ENCODE measurements at places on chromosomes 2 and 18.

GRCh38 chr2:60499651-60500265, 53.7 kb downstream of the BCL11A start:
- DNase-seq = no peak

DNA sequence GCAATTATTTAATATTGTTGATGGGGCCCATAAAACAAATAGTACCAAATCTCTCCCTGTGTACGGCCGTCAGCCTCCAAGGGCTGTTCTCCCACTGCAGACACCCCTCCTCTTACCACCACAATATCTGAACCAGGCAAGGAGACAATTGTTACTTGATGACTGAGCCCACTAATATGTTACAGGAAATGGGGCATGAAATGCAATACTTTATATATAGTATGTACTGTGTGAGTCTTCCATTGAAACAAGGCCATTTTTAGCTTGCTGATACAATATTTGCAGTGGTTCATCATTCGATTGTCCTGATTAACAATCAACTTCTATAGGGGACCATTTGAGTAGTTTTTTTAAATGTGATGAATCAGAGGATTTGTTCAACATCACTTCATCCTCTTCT, 307.3 kb downstream of the GBX2 start:
- DNase-seq = no peak

DNA sequence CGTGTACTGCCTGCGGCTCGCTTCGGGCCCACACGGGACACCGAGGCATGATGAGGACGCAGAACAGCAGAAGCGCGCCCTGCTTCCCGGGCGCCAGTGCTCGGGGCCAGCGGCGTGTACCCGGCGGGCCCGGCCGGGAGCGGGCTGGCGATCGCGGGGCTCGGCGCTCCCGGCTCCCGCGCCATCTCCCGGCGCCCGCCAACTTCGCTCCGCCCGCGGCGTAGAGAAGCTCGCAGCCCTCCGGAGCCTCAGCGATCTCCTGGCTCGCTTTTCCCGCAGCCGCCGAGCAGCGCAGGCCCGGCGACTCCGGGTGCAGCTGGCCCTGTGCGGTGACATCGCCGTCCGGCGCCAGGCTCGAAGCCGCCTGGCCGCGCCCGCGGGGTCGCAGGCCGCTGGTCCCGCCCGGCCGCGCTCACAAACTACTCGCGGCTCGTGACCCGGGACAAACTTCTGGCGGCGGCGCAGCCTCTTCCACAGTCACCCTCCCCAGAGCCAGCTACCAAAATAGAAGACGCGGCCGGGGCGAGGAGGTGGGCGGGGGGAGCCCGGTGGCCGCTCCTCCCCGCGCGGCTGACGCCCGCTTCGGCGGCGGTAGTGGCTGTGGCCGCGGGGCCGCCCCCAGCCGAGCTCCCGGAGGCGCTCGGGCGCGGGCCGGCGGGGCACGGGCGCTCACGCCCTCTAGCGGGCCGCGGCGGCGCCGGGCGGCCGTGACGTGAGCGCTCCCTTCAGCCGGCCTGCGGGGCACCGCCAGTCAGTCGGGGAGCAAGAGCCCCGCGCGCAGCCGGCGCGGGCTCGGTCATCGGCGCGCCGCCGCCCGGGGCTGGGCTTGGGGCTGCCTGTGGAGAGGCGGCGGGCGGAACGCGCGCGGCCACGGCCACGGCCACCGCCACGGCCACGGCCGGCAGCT, at the start of gene PTPRM:
Gene PTPRM, plus strand, starts transcription at position 750 of the 907 bp plus-strand sequence. CDS start 503 bp downstream, outside the sequence.
- DNase-seq = no peak

GRCh38 chr2:178233428-178233827, 39.1 kb downstream of the OSBPL6 start:
- no peak for DNase-seq

- no peak for DNase-seq
Observed at GRCh38 chr2:238438856-238439849, 12.4 kb downstream of the ASB1 start.

DNA sequence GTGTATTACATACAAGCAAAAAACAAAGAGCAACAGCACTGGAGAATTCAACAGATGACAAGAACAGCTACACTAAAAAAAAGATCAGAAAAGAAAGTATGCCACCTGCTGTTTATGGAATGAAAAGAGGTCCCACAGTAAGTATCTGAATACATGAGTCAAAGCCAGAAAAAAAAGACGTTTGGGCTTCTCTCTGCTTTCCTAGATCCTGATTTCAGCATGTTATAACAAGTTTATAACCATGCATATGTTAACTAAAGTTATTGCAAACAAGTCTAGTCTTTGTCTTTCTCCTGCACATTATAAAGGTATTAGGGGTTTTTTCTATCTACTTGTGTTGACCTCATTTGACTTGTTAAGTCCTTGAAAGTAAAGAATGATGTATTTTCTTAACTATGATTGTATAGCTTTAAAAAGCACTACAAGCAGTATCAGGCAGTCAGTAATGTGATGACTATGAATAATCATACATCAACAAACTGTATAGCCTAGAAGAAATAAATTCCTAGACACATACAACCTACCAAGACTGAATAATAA, 108.5 kb upstream of the COL5A2 start:
- peak; percentile 53 for DNase-seq

GRCh38 chr2:217858519-217859491, 144.0 kb downstream of the TNS1 start:
- no peak for DNase-seq

- DNase-seq = no peak
Observed at GRCh38 chr2:2664989-2665833, 334.1 kb upstream of the MYT1L start.

GRCh38 chr2:143675021-143675420, 545.8 kb downstream of the ARHGAP15 start:
- DNase-seq = no peak

DNA sequence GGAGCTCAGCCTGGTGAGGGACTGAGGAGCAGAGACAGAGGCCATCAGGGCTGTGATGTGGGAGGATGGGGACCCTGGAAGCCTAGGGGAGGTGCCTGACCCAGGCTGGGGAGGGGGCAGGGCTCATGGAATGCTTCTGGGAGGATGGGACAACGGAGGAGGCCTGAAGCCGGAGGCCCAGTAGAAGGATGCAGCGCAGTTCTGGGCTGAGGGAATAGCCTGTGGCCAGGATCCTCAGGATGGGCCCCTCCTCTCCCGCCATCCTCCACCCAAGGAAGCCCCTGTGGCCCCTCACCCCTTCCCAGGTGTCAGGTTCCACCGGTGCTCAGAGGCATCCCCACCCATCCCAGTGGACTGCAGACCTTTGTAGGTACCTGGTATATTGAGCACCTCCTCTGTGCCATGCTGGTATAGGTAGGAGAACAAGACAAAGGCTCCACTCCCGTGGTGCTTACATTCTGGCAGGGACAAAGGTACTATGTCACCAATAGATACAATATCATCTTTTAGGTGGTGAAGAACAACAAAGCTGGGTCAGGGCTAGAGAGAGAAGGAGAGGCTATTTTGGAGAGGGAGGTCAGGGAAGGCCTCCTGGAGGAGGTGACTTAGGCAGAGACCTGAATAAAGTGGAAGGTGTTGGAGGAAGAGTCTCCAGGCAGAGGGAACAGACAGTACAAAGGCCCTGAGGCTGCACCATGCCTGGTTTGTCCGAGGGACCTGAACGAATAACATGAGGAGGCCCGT, 2.7 kb downstream of the ZAP70 start:
- DNase-seq = no peak

DNA sequence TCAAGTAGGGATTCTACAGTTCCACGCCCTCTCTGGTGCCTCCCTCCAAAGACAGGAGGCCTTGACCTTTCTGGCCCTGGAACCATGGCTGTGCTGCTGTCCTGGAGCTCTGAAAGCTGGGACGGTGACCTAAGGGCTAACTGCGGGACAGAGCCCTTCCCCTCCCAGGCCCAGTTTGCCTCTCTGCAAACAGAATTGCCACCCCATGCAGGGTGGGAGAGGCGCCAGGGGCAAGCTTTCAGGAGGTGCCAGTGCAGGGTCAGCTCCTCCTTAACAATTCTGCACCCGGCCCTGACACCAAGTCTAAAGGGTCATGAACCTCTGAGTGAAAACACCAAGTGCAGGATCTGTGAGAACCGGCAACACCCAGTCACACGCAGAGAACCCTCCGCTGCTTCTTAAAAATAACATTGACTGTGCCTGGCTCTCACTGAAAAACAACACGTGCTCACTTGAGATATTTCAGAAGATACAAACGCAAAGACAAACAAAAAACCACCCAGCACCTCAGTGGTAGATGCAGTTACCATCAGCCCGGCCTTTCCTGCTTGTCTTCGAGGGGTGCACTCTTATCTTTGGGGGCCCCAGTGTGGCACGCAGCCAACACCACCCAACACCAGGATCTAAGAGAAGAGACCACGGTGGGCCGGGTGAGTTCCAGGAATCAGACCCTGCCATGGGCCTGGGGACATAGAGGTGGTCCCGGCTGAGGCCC, 1.1 kb upstream of the SNED1 start:
- DNase-seq = no peak

DNA sequence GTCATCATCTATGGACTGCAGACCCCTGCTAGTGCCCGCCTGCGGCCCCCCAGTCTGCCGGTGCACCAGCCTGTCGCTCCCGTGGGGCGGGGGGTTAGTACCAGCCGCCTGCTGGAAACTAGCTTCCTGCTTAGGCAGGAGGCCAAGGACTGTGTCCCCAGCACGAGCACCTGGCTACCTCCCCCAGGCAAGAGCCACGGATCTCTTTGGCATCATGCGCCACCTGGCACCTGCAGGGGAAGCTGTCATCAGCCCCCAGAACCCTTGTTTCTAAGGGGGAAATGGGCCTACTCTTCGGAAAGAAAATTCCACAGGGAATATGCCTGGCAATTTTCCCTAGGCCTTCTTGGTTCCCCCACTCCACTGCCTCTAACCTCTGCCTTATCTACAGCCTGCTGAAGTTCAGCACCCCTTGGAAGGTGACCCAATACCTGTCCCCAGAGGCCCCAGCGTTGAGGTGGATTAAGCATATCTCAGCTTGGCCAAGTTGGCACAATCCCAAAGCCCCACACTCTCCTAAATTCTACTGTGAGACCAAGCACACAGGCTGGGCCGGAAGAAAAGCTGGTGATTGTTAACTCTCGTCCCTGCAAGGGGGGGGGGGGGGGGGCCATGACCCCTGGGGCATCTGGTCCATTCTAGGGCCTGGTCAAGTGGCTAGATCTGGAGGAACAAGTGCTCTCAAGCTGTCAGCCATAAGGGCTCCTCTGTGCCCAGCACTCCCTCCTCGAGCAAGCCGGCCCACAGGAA, 62.0 kb upstream of the POMC start:
- DNase-seq = no peak

DNA sequence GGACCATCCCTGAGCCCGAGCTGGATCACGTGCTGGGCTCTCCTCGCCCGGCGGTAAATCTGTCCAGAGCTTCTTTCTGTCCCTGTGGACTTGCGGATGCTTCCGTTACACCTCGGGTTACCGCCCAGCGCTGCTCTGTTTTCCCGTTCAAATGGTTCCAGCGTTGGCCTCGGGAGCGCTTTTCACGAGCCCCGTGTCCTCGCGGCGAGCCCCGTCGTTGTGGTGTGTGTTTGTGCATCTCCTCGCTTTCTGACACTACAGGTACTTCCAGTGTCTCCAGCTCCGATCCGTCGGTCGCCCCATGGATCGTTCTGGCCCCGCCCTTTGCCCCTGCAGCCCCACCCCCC, 77.4 kb downstream of the RTP5 start:
- DNase-seq = no peak

- no peak for DNase-seq
Observed at GRCh38 chr2:168552450-168552856, 96.4 kb downstream of the CERS6 start.

DNA sequence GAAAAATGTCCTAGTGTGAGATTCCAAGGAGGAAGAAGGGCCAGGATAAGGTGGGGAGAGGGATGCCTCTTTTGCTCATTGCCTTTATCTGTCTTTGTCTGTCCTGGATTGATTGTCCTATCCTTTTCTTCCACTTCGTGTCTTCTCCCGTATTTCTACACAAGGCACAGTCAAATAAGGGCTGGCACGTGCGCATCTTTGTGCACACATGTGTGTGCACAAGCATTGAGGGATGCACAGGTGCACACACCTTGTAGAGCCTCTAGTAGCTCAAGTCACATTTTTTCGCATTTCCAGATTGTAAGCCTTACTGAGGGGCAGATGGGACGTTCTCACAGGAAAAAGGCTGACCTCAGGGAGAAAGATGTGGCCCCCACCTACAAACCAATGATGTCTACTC, 170.2 kb upstream of the TNP1 start:
- DNase-seq = no peak

GRCh38 chr2:224038049-224038829, 847 bp downstream of the SERPINE2 start:
- no peak for DNase-seq

DNA sequence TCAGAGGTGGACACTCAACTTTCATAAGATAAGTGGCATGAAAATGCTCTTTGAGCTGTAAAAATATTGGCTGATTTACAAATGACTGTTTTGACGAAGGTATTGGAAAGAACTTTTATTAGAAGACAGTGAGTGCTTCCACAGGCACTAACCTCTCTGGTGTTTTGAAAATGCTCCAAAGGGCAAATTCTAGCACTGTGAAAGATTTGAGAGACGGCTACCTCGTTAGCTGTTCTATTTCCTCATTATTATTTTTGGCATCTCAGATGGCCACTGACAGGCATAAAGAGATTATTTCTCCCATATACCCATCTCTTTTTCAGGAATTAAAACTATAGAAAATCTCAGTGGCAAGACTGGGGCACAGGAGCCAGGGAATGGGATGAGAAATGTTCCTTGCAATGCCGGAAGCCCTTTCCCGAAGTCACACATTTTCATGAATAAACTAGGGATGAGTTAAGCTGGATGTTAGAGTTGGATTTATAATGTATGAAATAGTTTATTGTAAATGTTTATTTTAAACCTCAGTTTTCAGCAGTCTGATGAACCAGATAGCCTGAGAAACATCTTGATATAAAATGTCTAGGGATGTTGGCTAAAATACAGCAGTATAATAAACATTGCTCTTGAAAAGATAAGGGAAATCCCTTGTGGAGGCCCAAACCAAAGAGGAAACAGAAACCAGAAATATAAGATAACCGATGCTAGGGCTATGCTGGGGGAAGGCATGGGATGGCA, 175.7 kb downstream of the ASB1 start:
- DNase-seq = no peak

DNA sequence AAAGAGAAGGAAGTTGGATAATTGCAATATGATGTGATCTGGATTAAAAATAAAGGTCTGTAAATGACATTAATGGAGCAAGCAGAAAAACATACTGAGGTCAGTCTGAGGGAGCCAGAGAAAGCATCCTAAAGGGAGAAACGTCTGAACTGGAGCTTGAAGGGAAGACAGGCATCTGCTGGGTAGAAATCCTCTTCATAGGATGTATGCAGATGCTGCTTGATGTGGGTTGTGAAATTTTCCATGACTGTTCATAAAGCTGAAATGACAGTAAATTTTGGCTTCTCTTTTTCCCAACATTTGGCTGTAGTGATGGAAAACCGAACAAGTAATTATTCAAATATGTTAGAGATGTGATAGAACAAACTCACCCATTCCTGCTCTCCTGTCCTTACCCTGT, 287.6 kb downstream of the CAMKMT start:
- no peak for DNase-seq

DNA sequence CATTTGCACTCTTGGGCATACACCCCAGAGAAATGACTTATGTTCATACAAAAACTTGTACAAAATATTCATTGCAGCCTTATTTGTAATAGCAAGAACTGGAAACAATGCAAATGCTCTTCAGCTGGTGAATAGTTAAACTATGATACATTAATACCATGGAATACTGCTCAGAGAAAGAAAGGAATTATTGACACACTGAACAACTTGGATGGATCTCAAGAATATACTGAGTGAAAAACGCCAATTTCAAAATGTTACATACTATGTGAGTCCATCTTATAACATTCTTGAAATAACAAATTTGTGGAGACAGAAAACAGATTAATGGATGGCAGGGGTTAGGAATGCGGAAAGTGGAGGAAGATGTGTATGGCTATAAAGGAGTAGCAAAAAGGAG, 17.2 kb downstream of the LNPK start:
- no peak for DNase-seq

GRCh38 chr18:48711651-48712486, 173.0 kb downstream of the CTIF start:
- peak; percentile 23 for DNase-seq

Data from AML-193 (cell line).